ENCODE measurements at places on chromosomes 7 and 10.

- no peak for DNase-seq
Measured at GRCh38 chr10:118520116-118520742, 75.2 kb downstream of the PRLHR start.

GRCh38 chr7:926061-927030, 28.1 kb downstream of the ADAP1 start:
- DNase-seq = peak; percentile 0

GRCh38 chr10:119243488-119243887, 36.1 kb downstream of the GRK5 start:
- DNase-seq = no peak

DNA sequence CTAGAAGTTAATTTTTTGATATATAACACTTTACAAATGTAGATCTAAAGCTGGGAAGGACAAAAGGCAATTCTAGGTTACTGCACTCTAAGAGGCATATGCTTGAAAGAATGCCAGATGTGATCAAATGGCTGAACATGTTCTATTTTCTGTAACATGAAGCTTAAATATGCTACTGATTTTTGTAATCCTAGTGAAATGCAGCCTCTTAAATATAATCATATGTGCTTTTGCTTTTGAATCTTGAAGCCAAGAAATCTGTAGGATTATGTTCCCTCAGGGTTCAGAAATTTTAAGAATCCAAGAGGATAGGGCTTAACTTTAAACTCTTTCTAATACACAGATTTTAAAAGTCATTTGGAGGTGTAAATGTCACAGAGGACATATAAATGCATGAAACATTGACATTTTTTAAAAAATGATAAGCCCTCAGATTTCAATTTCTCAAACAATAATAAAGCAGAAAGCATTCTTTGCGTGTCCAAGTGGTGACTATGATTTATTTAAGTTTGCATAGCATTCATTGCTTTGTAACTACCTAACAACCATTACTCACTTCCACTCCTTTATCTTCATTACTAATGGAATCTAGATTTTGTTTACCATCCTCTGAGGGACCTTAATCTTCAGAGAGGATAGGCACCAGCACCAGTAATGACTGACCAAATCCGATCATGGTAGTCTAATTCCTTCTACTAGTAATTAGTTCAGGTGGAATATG, 170.4 kb downstream of the MAGI2 start:
- DNase-seq = no peak

- DNase-seq = no peak
Measured at GRCh38 chr10:121284936-121285335, 313.3 kb downstream of the FGFR2 start.

- no peak for DNase-seq
Measured at GRCh38 chr10:95242581-95243317, 48.1 kb downstream of the PDLIM1 start.

- no peak for DNase-seq
Measured at GRCh38 chr7:143355450-143356385, 6.8 kb downstream of the FAM131B start.

DNA sequence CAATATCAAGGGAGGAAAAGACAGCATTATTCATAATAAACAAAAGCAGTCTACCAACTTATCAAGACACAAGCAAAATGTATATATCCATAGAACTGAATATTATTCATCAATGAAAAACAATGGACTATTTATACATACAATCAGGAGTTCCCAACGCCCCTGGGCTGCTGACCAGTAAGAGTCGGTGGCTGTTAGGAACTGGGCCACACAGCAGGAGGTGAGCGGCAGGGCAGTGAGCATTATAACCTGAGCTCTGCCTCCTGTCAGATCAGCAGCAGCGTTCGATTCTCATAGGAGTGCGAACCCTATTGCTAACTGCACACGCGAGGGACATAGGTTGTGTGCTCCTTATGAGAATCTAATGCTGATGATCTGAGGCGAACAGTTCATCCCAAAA, 71.7 kb upstream of the GPR22 start:
- no peak for DNase-seq

- DNase-seq = peak; percentile 35
Measured at GRCh38 chr10:11165591-11166543, 148.2 kb downstream of the CELF2 start.

- no peak for DNase-seq
Measured at GRCh38 chr7:28879105-28879504, 79.0 kb downstream of the TRIL start.

- DNase-seq = no peak
Measured at GRCh38 chr7:147798001-147798400, 792.6 kb upstream of the C7orf33 start.

- no peak for DNase-seq
Measured at GRCh38 chr7:155466142-155466813, 8.3 kb downstream of the EN2 start.

DNA sequence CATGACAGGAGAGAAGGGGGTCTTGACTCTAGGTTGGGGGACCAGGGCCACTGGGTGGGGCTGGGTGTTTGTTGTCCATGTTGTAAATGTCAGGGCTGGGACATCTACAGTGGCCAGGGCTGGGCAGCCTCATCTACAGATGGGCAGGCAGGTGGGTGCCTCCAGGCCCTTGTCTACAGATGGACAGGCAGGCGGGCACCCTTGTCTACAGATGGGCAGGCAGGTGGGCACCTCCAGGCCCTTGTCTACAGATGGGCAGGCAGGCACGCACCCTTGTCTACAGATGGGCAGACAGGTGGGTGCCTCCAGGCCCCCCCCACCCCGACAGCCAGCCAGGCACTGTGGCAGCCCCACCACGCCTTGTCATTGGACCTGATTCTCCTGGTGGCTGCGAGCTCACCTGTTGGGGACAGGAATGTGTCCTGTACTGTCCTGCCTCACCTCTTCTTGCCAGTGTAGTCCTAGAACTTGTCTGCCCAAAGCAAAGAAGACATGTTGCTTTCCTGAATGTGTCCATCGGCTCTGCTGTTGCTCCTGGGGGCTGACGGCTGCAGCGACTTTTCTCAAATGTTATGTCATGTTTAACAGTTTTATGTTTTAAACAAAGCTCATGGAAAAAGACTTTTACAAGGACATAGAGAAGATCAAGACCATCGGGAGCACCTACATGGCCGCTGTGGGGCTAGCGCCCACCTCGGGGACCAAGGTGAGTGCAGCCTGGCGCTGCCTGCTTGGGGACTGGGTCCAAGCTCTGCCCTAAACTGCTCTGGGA, 129.9 kb downstream of the ADCY1 start:
- no peak for DNase-seq

DNA sequence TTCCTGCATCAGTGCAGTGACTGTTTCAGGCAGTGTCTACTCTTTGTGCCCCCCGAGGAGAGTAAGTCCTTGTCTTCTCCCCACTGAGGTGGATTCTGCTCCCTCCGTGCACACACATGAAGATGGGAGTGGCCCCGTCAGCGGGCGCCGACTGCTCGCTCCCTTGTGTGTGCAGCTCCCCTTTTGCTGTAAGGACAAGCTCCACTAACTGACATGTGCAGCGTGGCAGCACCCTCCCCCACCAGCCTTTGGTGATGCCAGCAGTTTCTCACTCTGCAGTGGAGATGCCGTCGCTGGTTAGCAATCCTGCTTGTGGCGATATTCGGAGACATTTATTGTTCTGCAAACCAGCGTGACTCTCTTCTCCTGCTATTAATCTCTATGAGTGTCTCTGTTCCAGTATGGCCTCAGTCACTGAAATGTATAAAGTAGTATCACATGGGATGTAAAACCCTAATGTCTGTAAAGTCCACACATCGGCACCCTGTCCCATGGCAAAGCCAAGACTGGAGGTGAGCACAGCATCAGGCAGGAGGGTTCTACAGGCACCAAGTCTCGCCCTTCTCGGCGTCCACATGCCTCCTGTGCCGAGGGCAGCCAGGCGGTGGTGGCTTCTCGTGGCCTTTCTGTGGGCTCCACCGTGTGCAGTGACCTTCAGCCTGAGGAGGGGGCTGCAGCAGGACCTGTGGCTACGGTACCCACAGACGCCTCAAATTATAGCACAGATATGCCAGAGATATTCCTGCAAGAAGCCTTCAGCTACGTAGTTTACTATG, 202.7 kb downstream of the EBF3 start:
- no peak for DNase-seq

DNA sequence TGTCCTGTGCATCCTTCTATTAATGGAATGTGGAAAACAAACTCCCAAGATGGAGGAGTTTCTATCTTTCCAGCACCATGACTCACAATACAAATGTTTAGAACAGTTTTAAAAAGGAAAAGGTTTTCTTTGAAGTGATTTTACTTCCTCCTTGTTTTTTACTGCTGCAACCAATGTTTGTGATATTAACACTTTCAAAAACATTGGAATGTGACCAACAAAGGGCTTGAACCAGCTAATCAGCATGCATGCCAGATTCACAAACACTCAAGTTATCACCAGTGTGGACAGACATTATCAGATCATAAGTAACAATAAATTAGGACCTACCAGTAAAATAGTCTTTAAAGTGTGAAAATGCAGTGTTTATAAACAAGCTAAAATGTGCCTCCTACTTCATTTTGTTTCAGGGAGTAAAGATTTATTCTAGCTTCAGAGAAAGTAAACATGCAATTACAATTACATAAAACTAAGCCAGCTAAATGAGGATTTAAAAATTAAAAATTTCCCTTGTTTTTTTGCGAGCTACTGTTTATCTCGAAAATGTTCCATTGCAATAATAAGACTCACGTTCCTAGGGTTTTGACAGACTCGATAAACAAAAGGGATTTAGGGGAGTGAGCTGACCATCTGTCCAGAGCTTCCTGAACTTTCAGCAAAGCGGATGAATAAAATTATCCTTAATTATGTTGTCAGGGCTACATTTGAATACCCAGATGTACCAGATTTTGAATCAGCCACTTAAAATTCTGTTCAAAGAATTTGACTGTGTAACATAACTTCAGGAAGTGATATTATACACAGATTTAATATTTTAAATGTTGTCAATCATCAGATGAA, 29.8 kb downstream of the CPVL start:
- no peak for DNase-seq

- DNase-seq = no peak
Measured at GRCh38 chr7:36762394-36762793, 38.1 kb upstream of the AOAH start.

GRCh38 chr7:131255242-131255641, 72.4 kb upstream of the MKLN1 start:
- no peak for DNase-seq

DNA sequence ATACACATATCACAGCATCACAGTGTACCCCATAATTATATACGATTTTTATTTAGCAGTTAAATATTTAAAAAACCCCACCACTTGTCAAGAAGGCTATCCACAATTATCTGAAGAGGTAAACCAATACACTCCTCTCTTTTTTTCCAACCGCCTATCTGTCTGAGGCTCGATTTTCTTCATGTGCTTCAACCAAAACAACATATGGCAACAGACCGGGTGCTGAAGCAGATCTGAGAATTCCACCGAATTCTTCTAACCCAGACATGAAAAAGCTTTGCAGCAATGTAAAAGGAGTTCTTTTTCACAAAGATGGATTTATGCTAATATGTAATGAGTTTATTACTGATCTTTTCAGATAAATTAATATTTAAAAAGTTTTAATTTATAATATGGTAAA, 132.4 kb upstream of the RHEB start:
- DNase-seq = no peak

DNA sequence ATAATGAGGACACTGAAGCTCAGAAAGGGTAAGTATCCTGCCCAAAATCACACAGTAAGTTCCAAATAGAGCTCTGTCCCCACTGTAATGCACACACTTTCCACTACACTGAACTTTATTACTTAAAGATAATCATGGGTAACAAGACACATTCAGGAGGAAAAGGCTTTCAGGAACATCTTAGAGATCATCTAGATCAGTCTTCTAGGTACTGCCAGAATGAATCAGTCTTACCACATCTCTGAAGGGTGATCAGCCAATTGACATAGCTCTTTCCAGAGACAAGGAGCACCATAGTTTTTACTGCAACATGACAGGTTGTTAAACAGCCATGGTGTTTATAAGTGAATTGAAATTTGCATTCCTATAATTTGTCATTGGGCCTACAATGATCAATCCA, 5.4 kb upstream of the HERPUD2 start:
- no peak for DNase-seq

- DNase-seq = no peak
Measured at GRCh38 chr10:114795039-114795438, 26.5 kb upstream of the FHIP2A start.

DNA sequence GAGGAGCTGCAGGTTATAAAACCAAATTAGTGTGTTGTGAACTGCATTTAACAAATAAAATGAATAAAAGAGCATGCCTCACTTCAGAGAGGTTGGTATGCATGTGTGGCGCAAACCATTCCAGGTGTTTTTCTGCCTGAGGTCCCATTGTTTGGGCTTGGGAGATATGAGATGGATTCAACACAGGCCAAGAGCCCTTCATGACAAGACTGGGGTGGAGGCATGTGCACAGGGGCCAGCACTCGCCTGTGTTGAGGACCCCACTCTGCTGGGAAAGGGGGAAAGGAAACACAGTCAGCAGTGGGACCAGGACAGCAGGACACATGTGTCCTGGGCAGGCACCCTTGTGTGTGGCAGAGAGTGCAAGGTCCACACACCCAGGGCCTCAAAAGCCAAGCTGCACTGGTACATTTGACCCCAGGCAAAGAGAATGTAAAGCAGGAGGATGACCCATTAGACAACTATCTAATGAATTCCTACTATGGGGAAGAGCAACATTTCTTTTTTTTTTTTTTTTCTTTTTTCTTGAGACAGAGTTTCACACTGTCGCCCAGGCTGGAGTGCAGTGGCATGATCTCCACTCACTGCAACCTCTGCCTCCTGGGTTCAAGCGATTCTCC, 9.2 kb upstream of the SLC18A3 start:
- no peak for DNase-seq

DNA sequence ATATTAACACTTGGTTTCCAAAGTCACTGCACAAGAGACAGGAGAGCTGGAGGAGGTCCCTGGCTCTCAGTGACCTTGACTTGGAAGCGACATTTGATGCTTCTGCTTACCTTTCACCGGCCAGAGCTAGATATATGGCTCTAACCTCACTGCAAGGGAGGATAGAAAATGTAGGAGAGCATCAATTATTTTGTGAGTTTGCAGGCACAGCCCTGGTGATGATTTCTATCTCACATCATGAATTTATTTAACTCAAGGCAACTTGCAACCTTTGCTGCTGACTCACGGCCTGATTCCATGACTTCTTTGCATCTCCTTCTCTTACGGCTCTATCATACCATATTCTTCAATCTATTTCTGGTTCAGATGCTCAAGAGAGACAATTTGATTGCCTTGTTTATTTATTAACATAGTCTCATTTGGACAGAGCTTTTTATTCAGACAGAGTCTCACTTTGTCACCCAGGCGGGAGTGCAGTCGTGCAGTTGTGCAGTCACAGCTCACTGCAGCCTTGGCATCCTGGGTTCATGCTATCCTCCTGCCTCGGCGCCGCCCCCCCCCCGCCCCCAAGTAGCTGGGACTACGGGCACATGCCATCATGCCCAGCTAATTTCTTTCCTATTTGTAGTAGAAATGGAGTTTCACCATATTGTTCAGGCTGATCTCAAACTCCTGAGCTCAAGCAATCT, 196.0 kb downstream of the REEP3 start:
- no peak for DNase-seq

GRCh38 chr10:86371691-86372090, 5.1 kb upstream of the GRID1 start:
- DNase-seq = no peak

All from stimulated activated CD4-positive, alpha-beta T cell treated with anti-CD3 and anti-CD28 coated beads, Interleukin-15, amount 100 ng/mL, for 1 hour (primary cell).